Activated CD4-positive, alpha-beta T cell treated with anti-CD3 and anti-CD28 coated beads for 1 hour (primary cell): ENCODE measurements at places on chromosomes 16 and 17.

DNA sequence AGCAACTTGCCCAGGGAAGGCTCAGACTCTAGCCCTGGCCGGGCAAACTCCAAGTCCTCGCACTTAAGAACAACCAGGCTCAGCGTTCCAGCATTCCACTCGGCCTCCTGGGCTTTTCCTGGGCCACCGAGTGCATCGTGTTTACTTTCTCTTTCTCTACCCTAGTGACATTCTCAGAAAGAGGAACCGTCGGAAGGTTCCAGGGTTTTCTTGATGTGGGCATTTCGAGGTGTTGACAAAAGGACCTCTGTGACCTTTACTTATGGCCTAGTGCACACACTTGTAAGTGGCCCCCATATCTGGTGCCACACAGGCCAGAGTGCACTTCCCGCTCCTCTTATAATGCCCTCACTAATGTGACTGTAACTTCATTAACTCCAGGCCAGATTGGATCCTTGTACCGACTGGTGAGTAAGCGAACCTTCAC lies 3.1 kb upstream of the BANP start:
- DNase-seq, result no peak

DNA sequence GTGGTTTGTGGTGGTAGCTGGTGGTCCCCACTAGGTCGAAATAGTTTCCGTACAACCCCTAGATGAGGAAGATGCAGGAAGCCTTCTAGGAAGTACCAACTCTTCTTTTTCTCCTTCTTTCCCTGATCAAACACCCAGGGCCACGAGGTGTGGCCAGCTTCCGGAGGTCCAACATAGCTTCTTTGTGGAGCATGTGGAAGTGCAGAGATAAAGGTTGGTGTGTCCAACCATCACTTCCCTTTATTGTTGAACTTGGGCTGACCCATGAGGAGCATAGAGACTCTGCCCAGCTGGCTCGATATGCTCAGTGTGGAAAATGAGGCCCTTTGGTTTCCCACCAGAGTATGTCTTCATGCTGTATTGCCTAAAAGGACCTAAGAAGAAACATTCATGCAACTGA lies 6.3 kb upstream of the RGS9 start:
- DNase-seq, result no peak

DNA sequence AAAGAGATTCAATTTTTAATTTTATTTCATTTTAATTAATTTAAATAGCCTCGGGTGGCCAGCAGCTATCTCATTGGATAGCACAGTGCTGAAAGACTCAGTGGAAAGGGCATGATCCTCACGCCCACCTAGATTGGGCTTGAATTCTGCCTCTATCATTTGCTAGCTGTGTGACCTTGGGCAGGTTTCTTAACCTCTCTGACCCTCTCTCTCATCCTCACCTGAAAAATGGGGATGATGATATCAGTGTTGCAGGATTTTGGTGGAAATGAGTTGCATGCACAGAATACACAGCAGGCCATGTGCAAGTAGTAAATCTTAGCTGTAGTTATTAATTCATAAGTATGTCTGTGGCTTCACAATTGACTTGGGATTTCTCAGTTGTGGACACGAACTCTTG lies 272.4 kb upstream of the XYLT1 start:
- DNase-seq, result no peak

GRCh38 chr16:63983401-63983800 lies 1138.5 kb downstream of the CDH11 start:
- DNase-seq, result no peak

DNA sequence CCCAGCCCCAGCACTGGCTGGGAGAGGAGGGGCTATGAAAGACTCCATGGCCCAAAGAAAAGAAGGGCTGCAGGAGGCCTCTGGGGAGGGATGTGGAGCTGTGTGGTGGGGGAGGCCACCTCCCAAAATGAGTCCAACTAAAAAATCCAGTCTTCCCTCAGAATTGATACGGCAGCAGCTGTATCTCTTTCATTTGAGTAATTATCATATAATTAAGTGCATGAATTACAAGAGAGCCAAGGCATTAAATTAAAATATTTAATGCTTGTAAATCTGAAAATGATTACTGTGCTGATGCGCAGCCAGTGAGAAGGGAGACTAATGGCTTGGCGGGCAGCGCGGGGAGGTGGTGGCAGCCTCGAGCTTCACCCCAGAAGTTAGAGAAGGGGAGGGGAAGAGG lies 192.8 kb downstream of the C16orf78 start:
- DNase-seq, result no peak

GRCh38 chr16:9824200-9825068 lies 357.8 kb downstream of the GRIN2A start:
- no peak for DNase-seq

GRCh38 chr16:68076560-68076959 lies 8.6 kb upstream of the NFATC3 start:
- DNase-seq, result no peak

GRCh38 chr17:603406-604114 lies 111.1 kb downstream of the VPS53 start:
- no peak for DNase-seq

GRCh38 chr17:39601758-39602532 lies 5.8 kb downstream of the NEUROD2 start:
- no peak for DNase-seq

DNA sequence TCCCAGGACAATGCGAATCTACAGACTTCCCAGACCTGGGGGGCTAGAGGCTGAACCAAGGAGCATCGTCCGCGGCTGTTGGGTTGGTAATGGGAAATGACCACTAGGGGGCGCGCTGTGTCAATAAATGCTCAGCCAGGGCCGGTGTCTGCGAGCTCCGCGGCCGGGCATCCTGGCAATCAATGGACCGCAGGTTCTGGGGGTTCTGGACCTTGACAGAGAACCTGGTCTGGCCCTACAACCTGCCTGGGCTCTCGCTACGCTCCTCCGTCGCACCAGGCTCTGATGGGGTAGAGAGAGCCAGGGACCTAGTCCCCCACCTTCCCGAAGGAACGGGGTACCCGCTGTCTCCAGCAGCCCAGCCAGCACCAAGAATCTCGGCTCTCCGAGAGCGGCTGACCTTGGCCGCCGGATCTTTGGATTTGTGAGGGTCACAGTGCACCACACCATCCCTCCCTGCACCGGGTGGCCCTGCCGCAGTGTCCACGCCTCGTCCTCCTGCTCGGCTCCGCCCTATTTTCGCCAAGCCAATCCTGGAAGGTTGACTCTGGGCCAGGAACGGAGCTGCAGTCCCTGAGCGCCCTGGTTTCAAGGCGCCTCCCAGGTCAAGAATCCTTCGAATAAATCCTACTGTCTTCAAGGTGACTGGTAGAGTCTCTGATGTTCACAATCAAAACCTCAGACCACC lies 20.4 kb upstream of the BEAN1 start:
- DNase-seq, result peak; percentile 81

DNA sequence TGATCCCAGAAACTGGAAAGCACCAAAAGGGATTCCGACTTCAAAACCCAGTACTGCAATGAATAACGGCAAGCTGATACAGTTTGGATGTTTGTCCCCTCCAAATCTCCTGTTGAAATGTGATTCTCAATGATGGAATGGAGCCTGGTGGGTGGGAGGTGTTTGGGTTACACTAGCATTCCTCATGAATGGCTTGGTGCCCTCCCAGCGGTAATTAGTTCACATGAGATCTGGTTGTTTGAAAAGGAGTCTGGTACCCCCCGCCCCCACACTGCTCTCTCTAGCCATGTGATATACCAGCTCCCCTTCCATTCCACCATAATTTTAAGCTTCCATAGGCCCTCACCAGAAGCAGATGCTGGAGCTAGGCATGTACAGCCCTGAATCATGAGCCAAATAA lies 40.1 kb downstream of the RANBP10 start:
- no peak for DNase-seq

- DNase-seq, result no peak
Observed at GRCh38 chr16:87305505-87306391, 11.4 kb downstream of the C16orf95 start.

GRCh38 chr16:67658849-67659674 lies 998 bp downstream of the ACD start:
- no peak for DNase-seq

DNA sequence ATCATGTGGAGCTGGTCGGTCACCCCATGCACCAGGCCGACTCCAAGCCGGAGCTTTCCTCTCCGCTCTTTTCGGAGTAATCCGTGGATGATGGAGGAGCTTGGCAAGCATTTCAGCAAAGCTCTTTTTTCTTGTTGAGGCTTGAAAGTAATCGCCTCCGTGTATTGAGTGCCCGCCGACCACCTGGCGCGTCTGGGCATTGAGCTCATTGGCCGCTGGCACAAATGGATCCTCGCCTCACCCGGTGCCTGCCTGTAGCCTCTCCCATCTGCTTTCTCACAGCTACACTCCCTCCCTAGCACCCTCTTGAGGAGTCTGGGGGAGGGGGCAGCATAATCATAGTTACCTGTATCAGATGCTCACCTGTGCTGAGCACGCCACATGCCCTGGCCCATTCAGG lies 148.9 kb downstream of the CMIP start:
- no peak for DNase-seq

GRCh38 chr17:20260268-20260667 lies 207.1 kb downstream of the LGALS9B start:
- no peak for DNase-seq

GRCh38 chr17:40371261-40371929 lies 6.9 kb upstream of the GJD3 start:
- no peak for DNase-seq

DNA sequence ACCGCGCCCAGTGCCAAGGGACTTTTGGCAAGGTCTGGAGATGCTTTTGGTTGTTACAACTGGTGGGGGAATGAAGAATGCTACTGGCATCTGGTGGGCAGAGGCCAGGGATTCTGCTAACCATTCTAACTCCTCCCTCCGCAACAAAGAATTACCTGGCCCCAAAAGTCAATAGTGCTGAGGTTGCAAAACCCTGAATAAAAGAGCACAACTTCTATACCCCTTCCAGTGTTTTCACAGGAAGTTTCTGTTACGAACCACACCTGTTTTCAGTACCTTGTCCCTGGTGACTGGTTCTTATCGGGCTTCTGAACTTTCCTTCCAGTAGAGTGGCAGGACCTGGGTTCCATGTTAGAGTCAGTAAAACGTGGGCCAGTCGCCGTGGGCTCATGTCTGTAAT lies 17.3 kb downstream of the ABAT start:
- no peak for DNase-seq

DNA sequence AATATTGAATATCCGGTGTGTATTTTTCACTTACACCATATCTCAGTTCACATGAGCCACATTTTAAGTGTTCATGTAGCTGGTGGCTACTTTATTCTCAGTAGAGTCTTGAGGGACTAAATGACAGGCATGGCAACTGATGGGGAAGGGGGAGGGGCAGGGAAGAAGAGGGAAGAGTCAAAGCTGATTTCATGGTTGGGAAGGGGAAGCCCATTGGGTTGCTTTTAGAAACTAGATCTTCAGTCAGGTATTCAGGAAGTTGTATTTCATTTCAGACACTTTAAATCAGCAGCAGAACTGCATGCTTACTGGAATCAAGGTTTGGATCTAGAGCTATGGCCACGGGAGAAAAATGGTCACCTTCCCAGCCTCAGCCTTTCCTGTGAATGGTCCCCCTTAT lies 2.9 kb upstream of the WIPI1 start:
- no peak for DNase-seq
